ENCODE measurements at places on chromosomes 12 and 14.

GRCh38 chr12:132429946-132430643 is 59.9 kb upstream of the FBRSL1 start:
- no peak for DNase-seq

DNA sequence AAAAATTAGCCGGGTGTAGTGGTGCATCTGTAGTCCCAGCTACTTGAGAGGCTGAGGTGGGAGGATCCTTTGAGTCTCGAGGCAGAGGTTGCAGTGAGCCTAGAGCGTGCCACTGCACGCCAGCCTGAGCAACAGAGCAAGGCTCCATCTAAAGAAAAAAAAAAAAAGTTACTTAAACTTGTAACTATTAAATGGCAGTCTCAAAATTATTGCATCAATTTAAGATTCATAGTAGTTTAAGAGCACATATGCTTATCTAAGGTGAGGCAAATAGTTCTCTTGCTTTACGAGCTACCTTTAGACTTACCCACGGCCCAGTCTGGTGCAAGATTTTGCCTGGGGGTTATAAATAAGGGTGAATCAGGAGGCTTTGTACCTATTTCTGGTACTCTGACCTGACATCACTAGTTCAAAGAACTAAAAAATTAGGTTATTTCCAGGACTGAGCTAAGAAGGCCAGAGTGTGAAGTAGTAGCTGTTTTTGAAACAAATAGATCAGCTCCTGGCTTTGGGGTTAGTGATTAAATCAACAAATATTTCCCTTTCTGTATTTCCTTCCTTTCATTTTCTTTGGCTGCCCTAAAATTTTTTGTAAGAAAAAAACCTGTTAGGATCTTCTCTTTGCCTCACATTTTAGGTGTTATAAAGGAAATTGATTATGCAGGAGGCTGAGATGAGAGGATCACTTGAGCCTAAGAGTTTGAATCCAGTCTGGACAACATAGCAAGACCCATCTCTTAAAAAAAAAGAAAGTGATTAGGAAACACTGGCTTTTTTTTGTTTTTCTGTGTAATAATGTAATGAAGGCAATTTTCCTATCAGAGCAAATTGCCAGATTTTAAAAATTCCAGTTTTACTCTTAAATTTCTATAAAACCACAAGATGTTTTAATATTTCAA is 3.6 kb downstream of the MGAT2 start:
- DNase-seq, result no peak

- no peak for DNase-seq
Observed at GRCh38 chr12:131380220-131380964, 330.5 kb upstream of the SFSWAP start.

DNA sequence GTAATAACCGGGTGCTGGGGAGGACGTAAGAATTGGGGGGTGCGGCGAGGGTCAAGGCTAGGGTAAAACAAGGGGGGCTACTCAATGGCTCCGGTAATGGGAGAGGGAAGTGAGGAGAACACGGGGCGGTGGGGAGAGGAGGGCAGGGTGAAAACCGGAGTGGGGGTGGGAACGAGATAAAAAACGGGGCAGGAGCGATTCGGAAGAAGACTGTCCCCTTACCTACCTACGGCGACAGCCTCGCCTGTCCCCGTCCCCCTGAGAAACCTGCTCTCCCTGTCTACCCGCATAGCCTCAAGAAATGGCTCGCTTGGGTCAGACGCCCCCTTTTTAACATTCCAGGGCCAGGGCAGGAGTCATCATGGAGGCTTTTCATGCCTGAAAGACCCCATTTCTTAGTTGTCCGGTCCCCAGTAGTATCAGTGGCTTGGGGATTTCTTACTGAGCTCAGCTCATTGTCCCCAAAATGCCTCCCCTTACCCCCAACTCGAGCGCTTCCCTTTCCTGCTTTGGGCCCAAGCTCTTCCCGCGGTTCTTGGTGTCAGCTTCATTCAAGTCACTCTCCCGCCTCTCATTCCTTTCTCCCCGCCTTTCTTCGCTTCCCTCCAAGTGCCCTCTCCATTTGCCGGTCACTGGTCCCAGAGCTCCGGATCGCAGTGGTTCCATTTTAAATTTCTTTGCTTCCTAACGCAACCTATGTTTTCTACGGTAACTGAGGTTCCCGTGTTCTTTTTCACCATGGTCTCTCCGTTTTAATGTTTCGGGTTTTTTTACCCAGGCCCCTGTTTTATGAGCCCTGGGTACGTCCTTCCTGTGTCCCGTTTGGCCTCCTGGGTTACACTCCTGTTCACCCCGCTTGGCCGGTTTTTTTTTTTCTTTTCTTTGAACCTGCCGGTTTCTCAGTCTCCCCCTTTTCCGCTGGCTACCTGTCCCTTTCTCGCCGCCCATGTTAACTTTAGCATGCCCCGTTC is 1.2 kb upstream of the WSB2 start:
- peak; percentile 31 for DNase-seq

GRCh38 chr14:24369907-24370687 is 2.1 kb downstream of the NFATC4 start:
- no peak for DNase-seq

DNA sequence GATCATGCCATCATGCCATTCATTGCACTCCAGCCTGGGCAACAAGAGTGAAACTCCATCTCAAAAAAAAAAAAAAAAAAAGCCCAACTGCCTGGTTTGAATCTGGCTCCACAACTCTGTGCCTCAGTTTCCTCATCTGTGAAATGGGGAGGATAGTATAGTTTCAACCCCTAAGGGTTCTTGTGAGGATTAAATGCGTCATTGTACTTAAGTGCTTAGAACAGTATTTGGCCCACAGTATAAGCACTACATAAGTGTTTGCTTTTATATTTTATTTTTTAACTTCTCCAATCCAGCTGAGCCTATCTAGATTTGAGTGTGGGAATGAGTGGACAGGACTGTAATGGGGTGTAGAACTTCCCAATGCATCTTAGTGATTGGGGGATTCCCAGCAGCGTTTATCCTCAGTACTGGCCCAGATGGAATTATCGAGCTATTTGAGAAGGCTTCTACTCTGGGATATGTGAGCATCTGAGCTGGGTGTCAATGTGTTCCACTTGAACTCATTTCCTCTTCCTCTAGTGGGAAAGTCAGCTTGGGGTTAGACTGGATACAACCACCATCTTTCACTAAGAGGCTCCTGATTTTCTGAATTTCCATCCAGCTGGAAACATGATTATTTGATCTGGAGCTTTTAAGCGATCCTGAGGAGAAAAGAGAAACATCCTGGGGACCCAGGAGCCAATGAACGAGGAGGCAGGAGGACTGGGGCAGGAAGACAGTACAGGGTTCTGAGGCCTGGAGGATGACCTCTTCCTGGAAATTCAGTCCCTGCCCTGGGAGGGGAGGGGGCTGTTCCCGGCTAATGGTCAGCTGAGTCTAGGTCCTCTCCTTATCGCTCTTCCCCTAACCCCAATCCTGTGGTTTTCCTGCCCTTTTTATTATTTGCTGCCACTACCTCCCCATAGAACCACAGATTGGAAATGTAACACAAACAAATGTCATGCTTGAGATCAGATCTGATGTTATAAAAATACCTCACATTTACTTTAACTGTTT is 9.3 kb upstream of the ESPL1 start:
- no peak for DNase-seq

GRCh38 chr14:92397150-92397952 is 74.4 kb downstream of the SLC24A4 start:
- DNase-seq, result no peak

- no peak for DNase-seq
Observed at GRCh38 chr12:46660276-46660675, 165.5 kb downstream of the SLC38A4 start.

GRCh38 chr14:69580009-69580577 is 5.4 kb upstream of the CCDC177 start:
- peak; percentile 28 for DNase-seq

DNA sequence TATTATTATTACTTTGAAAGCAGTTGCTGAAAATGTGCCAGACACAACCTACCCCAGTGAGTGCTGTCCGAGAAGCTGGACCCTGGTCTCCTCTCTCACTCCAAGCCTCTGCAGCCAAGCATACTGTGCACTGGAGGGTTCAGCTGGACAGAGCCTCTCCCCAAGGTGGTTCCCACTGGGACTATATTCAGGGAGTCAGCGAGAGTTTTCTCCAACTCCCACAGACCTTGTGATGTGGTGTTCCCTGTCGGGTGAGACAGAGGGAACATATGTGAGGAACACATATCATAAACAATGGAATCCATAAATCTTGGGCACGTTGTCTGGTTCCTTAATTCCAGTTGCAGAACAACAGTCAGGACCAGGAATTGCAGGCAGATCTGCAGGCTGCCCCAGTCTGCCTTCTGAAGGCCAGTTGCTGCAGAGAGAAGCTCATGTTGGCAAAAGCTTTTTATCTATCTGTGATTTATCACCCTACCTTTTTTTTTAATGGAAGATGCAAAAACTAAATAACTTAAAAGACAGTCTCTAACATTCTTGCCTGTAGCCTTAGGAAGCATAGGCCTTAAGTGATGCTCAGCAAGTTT is 619.8 kb upstream of the TBX3 start:
- no peak for DNase-seq

DNA sequence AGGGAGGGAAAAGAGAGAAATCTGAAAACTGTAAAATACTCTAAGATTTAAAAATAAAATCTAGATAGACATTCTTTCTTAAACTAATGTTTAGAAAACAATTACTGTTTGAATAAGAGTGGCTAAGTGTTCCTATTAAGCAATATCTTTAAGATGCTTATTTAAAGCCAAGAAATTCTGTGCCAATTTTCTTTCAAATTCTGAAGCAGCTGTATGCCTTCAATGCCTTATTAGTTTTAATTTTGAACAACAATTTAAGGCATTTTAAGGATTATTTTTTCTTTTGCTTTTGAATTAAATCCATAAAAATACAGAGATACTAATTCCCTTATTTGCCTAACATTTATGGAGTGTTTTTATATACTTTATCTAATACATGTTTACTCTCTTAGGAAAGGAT is 50.3 kb upstream of the KITLG start:
- no peak for DNase-seq

GRCh38 chr14:54329082-54329695 is 67.6 kb upstream of the CDKN3 start:
- no peak for DNase-seq

DNA sequence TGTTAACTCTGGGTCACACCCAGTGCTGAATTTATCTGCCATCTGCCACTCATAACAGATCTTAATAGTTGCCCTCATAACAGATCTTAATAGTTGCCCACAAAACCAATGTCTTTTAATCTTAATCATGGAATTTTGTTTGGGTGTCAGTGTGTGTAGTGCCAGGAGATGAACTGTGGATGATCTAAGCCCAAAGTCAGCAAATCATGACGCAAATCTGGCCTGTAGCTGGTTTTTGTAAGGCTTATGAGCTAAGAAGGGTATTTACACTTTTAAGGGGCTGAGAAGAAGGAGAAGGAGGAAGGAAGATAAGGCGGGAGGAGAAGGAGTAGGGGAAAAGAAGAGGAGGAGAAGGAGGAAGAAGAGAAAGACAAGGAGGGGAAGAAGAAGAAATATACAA is 10.0 kb upstream of the IL26 start:
- no peak for DNase-seq

- no peak for DNase-seq
Observed at GRCh38 chr14:20333494-20333841, 389 bp upstream of the CCNB1IP1 start.

GRCh38 chr14:100950024-100950423 is 46.5 kb upstream of the RTL1 start:
- no peak for DNase-seq

GRCh38 chr12:51341251-51342007 is 5.0 kb downstream of the CELA1 start:
- peak; percentile 86 for DNase-seq

DNA sequence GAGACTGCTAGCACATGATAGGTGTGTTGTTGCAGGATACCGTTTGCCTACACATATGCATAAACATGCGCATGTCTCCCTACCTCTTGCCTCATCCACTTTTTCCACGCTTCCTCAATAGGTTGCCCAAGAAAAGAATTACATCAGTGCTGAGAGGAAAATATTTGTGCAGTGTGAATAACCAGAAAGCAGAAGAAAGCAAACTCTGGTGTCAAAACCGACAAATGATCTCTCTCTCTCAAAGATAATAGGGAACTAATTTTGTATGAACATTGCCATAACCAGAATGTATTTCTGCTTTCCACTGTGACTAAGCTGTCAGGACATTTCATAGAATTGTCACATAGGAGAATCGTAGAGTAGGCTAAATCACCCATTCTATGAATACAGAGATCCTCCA is 1.3 kb downstream of the CLEC7A start:
- DNase-seq, result no peak

GRCh38 chr12:116160231-116160630 is 117.3 kb downstream of the MED13L start:
- no peak for DNase-seq

GRCh38 chr12:55908726-55909512 is 18.8 kb downstream of the PYM1 start:
- no peak for DNase-seq

DNA sequence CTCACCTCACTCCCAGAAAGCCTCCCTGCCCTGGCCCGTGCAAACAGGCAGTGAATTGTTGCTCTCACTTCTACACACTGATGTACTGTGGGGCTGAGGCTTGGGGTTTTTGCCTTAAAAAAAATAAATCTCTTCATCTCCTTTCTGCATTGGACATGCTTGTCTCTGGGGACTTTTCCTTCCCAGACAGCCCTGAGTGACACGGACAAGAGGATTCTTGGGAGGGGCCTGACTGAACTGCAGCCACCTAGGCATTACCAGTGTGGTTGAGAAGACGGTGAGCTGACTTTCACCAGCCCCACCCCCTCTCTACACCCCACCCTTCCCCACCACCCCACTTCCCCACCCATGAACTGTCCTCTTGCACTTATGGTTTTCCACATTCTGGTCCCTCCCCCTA is 51.6 kb upstream of the PARP11 start:
- no peak for DNase-seq

DNA sequence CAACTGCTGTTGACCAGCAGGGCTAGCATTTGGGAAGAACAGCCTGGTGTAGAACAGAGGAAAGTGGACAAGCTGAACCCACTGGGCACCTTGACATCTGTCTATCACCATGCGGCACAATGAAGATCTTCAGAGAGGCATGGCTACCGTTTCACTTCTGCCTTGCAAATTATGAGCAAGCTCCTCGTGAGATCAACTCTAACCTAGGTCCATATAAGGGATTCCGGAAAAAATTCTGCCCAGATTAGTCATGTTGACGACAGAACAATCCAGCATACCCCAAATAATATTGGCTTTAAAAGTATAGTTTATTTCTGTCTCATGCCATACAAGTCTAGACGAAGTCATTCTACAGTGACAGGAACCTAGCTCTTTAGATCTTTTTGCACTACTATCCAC is 91.6 kb upstream of the ATF7IP start:
- DNase-seq, result no peak

DNA sequence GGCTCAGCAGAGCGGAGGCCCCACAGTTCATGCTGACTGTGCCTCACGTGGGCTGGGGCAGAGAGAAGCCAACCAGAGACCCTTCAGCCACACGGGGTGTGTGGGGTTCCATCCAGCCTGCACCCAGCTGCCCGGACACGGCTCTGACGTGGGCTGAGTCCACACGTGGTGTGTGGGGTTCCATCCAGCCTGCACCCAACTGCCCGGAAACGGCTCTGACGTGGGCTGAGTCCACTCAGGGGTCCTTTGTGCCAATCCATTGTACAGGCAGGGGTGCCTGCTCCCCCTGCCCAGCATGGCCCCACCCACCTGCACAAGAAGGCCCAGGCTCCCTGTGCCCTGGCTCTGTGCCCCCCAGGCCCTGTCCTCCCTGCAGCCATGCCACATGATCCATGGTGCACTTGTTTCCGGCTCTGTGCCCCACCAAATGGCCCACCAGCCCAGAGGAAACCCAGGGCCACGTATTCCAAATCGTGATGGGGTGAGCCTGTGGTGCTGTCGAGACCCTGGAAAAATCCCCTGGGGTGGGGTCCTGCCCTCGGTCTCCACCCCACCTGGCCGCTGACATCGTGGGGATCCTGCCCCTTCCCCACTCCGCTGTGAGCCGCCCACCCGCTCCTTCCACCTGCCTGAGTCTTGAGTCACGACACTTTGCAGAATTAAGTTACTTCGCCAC is 99.3 kb upstream of the SFSWAP start:
- DNase-seq, result no peak
